HCT116 (cell line): ENCODE measurements at places on chromosomes 12 and 14.
A peak's percentile ranks its signal among the peaks of the same experiment; 100 is the strongest.

GRCh38 chr14:102738373-102739189 is 38.7 kb upstream of the TRAF3 start:
- DNase-seq, result no peak

DNA sequence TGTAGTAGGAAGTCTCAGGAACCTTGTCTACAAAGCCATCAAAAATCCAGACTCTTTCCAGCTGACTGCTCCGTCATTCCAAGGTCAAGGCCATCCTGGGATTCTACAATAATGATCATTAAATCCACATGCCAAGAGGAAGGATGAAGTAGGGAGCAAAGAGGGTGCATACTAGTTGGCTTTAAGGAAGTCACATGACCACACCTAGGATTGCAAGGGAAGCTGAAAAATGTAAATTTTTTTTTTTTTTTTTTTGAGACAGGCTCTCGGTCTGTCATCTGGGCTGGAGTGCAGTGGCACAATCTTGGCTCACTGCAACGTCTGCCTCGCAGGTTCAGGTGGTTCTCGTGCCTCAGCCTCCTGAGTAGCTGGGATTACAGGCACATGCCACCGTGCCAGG is 7.3 kb upstream of the MRPL42 start:
- DNase-seq, result no peak

GRCh38 chr12:62683776-62684569 is 217.3 kb downstream of the MON2 start:
- no peak for DNase-seq

DNA sequence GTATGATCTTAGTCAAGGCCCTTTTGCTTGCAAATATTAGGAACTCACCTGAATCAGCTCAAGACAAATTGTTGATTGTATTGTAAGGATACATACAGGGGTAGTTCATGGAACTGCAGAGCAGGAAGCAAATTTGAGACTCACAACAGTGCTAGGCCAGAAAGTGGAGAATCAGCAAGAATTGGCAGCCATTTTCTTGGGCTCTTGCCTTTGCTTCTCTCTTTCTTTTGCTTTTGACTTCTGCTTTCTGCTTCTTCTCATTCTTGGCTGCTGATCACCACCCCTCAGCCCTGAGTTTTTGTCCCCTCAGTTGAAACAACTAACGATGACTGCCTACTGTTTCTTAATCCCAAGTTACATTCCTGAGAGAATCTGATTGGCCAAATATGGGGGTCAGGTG is 34.8 kb downstream of the KCNK13 start:
- DNase-seq, result no peak

DNA sequence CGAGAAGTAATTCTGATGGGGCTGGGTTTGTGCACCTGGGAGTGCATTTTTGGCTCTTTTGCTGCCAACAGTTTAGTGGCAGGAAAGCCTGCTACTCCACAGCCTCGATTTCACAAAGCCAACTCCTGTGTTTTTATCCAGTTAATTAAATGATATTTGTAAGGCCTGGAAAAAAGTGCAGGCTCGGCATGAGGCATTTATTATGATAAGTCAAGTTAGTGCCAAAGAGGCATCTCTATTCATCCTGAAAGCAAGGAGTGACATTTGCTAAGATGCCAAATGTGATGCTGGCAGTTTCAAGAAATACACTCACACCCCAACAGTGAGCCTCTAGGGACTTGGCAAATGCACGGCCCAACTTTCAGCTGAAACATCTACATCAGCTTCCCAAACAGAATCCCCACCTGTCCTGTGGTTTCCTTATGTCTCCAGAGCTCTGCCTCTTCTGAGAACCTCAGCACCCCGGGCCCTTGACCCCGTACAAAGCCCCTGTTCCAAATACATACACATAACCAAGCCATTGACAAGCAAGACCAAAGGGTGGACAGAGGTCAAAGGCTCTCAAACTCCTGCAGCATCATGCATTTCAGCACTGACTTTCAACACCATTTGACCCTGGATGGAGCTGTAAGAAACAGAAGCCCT is 955.1 kb upstream of the TMEM132C start:
- DNase-seq, result no peak

- peak; percentile 75 for DNase-seq
These were observed 48.7 kb upstream of the LALBA start for GRCh38 chr12:48618541-48618940.

DNA sequence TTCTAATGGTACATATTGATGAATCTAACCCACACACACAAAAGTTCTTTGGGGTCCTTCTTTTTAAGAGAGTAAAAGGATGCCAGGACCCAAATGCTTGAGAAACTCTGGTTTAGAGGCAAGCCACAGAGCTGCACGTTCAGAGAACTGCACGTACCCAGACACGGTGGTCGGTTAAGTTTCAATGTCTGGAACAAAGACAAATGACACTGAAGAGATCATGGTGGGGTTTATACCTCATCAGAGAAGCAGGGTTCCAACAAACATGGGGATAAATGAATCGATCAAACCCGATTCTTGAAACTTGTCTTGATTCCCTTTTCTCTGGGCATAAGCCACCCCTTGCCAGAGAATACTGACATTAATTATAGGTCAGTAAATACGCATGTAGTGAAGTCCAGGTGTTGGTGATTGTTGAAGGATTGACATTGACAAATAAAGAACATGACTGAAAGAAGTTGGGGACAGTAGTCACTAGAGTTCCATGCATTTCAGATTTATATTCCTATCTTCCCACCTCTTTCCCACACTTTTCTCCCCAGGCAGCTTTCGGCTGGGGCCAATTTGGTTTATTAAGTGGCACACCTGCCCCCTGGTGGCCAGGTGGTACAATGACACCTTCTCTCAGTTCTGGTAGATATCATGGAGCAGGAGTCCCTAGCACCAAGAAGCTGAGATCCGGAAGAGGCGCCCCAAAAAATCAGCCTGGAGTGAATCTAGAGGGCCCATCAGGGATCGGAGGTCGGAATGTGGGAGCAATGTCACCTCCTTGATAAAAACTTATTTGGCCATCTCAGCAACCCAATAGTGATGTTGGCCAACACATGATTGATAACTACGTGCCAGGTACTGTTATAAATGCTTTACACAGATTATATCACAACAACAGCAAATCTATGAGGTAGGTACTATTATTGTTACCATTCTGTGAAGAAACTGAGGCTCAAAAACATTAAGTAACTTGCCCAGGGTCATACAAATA is 17.8 kb upstream of the HDAC7 start:
- peak; percentile 66 for DNase-seq
